Kidney epithelial cell (primary cell): ENCODE measurements at places on chromosomes 7 and 10.

GRCh38 chr7:7792056-7792455 is 73.6 kb upstream of the RPA3 start:
- DNase-seq: no peak

DNA sequence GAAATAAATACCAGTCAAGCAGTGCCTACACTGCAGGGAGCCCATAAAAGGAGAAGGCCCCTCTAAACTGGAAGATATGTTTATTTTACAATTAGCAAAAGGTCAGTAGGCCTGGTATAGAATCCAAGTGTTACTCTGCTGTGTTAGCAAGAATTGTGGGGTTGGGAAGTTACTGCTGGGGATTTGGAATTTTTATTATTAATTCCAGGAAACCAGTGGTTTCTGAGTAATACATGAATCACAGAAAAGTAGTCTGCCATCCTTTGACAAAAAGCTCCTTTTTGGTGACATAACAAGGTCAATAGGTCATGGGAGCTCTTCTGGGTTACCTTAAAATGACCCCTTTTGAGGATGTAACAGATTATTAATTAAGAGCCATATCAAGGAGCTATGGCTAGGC is 67.4 kb downstream of the ZNF92 start:
- peak; percentile 71 for DNase-seq

DNA sequence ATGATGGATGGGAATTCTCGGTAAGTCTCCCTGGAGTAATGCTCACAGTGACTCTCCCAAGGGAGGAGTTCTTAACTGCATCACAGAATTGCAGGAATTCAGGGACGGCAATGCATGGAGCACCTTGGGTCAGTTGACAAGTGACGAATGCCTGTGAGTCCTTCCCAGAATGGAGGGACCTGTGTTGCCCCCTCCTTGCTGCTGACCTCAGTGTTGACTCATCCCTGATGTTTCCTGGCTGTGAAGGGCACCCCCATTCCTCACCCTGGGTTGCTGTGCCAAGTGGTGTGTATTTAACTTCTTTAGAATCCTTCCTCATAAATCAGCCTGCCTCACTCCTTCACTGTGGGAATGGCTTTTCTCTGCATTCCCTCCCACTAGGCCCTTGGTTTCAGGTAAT is 98.9 kb downstream of the LRMDA start:
- peak; percentile 99 for DNase-seq

- DNase-seq: no peak
Measured at GRCh38 chr7:41098846-41099245, 604.0 kb downstream of the INHBA start.

DNA sequence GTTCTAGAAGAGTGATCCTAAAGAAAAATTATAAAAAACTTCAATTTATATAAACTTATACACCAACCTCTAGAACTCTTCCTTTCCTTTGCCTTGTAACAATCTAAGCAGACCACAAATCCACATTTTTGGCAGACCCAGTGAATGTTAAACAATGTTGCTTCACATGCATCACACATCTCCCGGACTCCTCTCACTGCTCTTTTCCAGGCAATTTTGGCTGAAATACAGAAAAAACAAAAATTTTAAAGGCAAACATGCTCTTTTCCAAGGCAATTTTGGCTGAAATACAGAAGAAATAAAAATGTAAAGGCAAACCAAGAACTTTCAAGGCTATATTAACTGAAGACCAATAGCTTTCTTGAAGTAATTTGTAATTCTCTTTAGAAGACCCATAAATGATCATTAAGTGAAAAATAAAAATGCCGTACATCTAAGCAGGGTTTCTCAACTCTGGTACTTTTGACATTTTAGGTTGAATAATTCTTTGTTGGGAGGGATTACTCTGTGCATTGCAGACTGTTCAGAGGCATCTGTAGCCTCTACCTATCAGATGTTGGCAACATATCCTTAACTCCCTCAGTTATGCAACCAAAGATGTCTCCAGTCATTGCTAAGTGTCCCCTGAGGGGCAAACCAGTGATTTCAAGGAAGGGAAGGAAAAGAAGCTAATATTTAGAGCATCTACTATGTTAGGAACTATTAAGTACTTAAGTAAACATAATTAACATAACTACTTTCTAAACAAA is 64.4 kb downstream of the NRBF2 start:
- no peak for DNase-seq

DNA sequence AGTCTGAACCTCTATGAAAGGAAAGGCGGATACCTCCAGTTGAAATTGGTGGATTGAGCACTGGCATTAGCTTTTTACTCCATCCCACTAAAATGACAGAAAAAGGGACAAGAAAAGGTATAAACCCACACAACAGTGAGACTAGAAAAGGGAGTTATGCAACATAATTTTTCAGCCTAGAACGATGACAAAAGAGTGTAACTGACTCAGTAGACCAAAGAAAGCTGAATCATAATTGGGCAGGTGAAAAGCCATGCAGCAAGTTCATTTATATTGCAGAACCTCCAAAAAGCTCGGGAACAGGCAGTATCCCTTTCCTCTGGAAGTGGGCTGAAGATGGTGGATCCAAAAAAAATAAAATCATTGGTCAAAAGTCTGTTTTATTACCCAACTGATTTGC is 30.5 kb upstream of the ZCCHC24 start:
- no peak for DNase-seq

- no peak for DNase-seq
Measured at GRCh38 chr10:125151553-125152449, 8.6 kb downstream of the CTBP2 start.
